Stimulated activated CD4-positive, alpha-beta T cell treated with anti-CD3 and anti-CD28 coated beads, TNF-alpha, amount 100 ng/mL, for 24 hours (primary cell): ENCODE measurements at places on chromosomes 2 and 18.

DNA sequence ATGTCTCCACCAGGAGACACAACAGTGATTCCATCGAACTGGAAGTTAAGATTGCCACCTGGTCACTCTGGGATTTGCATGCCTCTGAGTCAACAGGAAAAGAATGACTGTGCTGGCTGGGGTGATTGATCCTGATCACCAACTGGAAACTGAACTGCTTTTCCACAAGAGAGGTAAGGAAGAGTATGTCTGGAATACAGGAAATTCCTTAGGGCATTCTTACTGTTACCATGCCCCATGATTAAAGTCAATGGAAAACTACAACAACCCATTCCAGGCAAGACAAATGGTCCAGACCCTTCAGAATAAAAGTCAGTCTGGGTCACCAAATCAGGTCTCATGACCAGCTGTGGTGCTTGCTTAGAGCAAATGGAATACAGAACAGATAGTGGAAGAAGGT, 12.0 kb upstream of the DDX1 start:
- no peak for DNase-seq

DNA sequence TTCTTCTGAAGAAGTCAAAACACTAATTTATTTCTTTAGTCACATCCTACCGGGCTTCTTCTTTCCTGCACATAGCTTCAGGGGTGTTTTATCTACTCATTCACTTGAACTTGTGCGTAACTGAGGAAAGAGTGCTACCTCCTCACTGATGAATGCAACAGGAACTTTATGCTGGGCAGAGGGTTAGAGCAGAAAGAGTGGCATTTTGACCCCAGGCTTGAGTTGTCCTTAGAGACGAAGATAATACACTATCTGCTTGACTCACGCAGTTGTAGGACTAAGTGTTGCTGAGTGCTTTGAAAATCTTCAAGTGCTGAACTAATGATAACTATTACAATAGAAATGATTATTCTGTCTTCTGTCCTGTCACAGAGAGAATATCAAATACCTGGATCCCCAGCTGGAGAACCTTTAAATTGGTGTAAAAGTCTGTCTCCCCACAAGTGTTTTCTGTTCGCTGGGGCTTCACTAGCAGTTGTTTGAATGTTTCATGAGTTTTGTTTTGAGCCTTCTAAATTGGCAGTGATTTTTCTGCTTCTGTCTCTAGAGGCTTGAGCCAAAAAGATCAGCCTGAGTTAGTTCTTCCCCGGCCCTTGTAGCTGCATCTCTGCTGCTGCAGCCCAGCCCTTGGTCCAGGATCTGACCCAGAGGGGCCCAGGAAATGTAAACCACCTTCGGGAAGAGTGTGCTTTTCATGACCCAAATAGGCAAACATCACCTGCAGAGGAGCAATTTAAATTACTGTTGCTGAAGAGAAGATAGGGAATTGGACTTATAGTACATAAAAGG, 86.3 kb upstream of the LGALSL start:
- DNase-seq: no peak

GRCh38 chr2:225064362-225064761, 22.1 kb upstream of the DOCK10 start:
- DNase-seq: no peak

DNA sequence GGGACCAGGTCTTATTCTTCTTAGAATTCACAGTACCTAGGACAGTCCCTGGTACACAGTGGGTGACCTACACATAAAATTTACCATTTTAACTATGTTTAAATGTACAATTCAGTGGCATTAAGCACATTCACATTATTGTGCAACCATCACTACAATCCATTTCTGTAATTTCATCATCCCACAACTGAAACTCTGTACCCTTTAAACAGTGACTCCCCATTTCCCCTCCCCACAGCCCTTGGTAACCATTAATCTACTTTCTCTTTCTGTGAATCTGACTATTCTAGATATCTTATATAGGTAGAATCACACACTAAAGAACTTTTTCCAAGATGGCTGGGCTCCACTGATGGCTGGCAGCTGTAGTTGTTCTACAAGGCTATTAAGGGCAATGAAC, 41.6 kb downstream of the GFPT1 start:
- DNase-seq: no peak
